IPS DF 19.7 (cell line): ENCODE measurements at places on chromosomes 7 and 10.

DNA sequence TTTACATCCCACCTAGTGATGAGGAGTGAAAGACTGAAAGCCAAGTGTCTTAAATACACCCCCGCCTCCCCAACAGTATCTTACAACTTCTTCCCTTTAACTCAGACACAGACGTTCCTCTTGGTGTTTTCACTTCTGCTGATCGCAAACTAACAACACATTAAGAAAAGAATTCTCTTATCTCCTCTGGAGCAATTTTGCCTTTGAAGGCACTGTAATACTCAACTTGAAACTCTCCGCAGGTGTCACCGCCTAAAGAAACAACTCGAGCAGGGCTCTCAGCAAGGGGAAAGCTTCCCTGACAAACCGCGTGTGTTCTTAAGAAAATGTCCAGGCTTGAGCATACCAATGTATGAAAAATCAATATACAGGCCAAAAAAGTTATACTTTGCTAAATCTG, 452 bp downstream of the SEMA3C start:
- DNase-seq = no peak

- DNase-seq = no peak
Measured at GRCh38 chr7:112112822-112113255, 93.4 kb downstream of the DOCK4 start.

GRCh38 chr7:38685851-38686250, 54.7 kb upstream of the AMPH start:
- DNase-seq = no peak

GRCh38 chr7:113446391-113446790, 328.0 kb upstream of the SMIM30 start:
- no peak for DNase-seq

DNA sequence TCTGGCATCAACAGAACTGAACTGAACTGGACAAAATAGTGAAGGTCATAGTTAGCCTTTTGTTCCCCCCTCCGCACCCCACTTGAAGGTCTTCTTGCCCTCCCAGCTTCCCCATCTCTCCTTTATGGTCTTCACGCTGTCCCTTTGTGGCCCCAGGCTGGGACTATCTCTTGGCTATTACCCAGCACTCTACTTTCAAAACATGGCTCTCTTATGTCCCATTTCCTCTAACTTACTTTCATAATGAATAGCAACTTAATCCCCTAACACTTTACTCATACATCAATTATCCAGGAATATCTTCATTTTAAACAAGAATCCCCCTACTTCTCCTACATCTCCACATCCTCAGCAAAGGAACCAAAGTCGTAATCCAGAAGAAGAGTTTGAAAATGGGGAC, 135.3 kb upstream of the ITGB1 start:
- no peak for DNase-seq

DNA sequence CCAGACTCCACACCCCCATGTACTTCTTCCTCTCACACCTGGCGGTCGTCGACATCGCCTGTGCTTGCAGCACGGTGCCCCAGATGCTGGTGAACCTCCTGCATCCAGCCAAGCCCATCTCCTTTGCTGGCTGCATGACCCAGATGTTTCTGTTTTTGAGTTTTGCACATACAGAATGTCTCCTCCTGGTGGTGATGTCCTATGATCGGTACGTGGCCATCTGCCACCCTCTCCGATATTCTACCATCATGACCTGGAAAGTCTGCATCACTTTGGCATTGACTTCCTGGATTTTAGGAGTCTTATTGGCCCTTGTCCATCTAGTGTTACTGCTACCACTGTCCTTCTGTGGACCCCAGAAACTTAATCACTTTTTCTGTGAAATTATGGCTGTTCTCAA, 4.8 kb downstream of the OR2A25 start:
- DNase-seq = no peak

- peak; percentile 38 for DNase-seq
Measured at GRCh38 chr7:34928052-34928451, 109.2 kb downstream of the DPY19L1 start.

GRCh38 chr10:34049887-34050286, 715.4 kb upstream of the NRP1 start:
- DNase-seq = no peak

DNA sequence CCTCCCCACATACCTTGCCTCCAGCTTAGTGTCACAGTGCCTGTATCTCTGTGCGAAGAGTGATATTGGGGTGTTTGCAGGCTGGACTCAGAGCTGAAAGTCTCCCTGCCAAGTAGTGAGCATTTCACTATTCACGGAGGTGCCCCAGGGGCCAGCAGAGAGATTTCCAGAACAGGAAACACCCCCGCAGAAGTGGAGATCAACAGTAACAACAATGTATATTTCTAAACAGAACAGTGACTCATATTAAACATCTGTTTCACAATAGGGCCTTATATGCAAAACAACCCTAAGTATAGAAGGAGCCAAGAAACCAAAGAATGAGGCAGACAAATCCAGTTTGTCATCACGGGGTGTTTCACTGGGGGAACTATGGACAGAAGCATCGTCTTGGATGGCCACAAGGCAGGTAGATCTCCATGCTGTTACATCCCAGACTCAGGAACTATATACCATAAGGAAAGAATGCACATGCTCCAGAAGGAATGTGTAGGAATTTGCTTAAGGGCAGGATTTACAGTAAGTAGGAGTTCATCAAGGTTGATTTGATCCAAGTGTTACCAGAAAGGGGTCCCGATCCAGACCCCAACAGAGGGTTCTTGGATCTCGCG, 29.3 kb upstream of the CCL24 start:
- no peak for DNase-seq

GRCh38 chr10:123991611-123992570, 100.3 kb upstream of the CPXM2 start:
- no peak for DNase-seq

DNA sequence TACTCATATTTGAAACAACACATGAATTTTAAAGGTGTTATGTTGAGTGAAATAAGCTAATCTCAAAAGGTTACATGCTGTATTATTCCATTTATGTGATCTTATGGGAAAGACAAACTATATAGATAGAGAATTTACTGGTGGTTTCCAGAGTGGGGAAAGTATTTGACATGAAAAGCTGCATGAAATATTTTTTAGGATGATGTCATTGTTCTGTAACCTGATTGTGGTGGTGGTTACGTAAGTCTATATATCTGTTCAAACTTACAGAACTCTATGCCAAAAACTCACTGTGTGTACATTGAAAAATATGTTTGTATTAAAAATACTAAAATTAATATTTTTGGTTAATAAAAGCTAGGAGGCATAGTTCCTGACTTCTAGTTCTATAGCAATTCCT, 453.0 kb downstream of the SORCS3 start:
- DNase-seq = no peak

- DNase-seq = no peak
Measured at GRCh38 chr7:111358915-111359314, 203.4 kb downstream of the IMMP2L start.

- DNase-seq = no peak
Measured at GRCh38 chr7:148720472-148720871, 21.8 kb downstream of the CUL1 start.

GRCh38 chr7:25653384-25653783, 425.1 kb upstream of the NPVF start:
- DNase-seq = no peak

GRCh38 chr10:46541017-46541661, 15.3 kb downstream of the GPRIN2 start:
- DNase-seq = no peak

DNA sequence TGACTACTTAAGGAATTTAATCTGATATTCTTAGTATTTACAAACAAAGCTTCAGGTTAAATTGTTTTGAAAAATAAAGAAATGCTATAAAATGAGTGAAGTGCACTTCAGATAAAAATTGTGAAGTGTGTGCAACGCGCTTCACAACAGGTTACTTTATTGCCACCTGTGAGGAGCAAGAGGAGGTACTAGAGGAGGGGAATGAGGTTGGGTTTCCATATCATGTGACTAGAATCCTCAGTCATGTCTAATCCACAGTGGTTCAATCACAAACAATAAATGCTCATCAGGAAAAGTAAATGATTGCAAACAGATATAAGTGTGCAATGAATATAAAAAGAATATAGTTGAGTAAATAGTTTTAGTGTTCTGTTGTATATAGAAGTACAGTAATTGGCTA, 34.5 kb upstream of the CD36 start:
- DNase-seq = no peak

DNA sequence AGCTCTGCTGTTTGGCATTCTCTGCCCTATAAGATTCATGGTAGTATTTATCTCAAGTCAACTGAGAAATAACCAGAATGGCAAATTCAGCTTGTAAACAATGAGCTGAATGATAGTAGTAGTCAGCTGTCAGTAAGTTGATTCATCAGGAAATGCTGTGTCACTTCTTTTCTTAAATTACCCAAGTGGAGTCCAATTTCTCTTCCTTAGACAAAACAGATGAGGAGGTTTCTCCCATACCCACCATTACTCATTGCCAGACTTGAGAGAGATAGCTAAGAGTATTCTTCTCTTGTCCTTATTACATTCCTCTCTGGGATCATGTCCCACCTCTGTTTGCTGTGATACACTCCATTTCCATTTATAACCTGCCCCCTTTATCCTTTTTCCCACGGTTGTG, 159.8 kb upstream of the STEAP1 start:
- no peak for DNase-seq

DNA sequence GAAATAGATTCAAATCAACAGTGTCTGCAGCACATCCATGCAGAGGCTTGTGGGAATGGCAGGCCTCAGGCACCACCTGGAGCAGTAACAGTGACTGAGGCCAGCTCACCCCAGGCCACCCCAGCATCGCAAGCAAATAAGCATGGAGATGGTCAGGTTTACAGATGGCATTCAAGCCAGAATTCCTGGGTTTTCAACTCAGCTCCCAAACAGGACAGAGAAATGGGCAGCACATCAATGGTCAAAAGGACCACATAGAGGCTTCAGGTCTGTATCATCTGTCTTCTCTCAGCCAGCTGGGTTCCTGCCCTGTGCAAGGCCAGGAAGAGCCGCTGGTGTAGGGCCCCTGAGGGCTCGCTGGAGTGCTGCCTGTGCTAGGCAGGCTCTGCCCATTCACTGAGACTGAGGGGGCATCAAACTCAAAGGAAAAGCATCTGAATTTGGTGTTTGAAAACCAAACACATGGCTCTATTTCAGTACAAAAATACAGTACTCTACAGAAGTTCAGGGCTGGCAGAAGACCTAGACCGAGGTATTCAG, 112.5 kb downstream of the KMT2E start:
- no peak for DNase-seq

DNA sequence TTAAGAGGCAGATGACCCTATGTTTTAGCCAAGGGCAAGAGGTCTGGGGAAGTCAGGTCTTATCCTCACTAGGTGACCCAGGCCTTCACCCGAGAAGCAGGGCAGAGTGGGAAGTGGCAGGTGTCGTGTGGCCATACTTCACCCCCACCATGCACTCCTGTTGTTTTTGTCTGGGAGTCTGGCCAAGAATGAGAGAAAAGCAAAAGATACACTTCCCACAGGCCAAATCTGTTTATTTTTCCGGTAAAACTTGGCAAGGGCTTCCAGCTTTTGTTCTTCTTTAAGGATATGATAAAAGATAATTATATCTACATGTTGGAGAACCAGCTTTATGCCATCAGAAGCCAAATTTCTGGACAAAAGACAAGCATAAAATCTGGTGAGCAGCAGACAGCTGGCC, 137.4 kb upstream of the CDC14C start:
- no peak for DNase-seq

- no peak for DNase-seq
Measured at GRCh38 chr10:80600256-80600655, 62.6 kb downstream of the SH2D4B start.

- DNase-seq = no peak
Measured at GRCh38 chr7:127189886-127190285, 62.9 kb downstream of the GRM8 start.

- no peak for DNase-seq
Measured at GRCh38 chr7:153514032-153514431, 538.2 kb upstream of the DPP6 start.

GRCh38 chr10:101385866-101386658, 32.1 kb downstream of the BTRC start:
- DNase-seq = no peak

GRCh38 chr7:153091477-153091876, 331.9 kb downstream of the ACTR3B start:
- DNase-seq = no peak

DNA sequence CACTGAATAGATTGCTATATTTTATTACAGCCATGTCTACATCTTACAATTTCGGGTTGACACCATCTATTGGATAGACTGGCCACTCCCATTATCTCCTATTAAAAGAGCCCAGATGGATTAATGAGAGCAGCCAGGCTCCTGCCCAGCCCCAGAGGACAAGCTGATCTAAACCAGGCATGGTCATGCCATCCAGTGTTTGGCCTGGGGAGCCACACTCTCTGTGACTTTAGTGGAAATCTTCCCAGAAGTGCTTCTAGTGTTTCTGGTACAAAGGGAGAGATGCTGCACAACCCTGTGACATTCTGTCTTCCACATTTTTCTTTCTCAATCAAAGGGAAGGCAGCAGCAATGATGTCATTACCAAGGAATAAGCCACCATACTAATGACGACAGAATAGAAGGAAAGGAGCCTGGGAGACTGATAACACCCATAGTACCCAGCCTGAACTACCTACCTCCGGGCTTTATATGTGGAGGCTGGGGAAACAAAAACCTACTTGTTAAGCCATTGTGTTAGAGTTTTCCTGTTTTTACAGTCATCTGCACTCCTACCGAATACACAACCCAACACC, 5.0 kb downstream of the NEBL start:
- DNase-seq = no peak

- DNase-seq = peak; percentile 57
Measured at GRCh38 chr10:43574001-43574892, at the start of gene ZNF239. Gene ZNF239, minus strand, starts transcription at chr10:43574616. Its CDS starts 16,537 bp downstream, at chr10:43558079.
